ENCODE measurements at places on chromosomes 11 and 22. TPM values are rescaled to one million over a fixed set of nuclear protein-coding genes. Genes with fewer than 3 reads are reported as not detected.

Gene RFPL1
- total RNA-seq = 1.4 TPM

Gene EIF3L
- total RNA-seq = 268 TPM

Gene MYRF
- total RNA-seq = 14.2 TPM

Gene KIRREL3
- total RNA-seq = 0.72 TPM

Gene TSGA10IP
- not detected for total RNA-seq

- DNase-seq = no peak
Observed at GRCh38 chr11:44217432-44217831, 92.5 kb downstream of the ALX4 start.

DNA sequence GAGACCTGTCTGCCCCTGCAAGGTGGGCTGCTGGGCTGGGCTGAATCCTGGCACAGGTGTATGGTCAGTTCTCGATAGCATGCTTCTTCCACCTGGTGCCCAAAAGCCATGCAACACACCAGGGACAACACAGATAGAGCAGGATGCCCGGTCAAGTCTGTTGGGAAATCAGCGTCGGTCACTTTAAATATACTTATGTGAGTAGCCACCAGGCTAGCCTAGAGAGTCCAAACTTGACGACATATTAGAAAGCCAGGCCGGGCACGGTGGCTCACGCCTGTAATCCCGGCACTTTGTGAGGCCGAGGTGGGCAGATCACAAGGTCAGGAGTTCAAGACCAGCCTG, 8.9 kb downstream of the C1QTNF6 start:
- no peak for DNase-seq

DNA sequence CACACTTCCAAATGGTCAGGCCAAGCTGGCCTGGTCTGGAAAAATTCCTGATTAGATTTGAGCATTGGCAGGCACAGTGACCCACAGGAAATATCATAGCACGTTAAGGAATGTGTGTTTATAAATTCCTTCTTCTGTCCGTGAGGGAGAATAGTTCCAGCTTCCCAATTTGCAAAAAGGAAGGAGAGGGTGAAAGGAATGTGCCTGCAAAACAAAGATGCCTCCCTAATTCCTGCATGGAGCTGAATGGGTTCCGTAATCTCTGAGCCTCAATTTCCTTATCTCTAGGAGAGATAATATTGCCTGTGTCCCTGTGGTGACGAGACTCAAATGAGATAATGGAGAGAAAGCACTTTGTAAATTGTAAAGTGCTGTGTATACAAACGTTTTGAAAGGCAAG, 105.1 kb downstream of the FEZ1 start:
- DNase-seq = peak; percentile 74

DNA sequence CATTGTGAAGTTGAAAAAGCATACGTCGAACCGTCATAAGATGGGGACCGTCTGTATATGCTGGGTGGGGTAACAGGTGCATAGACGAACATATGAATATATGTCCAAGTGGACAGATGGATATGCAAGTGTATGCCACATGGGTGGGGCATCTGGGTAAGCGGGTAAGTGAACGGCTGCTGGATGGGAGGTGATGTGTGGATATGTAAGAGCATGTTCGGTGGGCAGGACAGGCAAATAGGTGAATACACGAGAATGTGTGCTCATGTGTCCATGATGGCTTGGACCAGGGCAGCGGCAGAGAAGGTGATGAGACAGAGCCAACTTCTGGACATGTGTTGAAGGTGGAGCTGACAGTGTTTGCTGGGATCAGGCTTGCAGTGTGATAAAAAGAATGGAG, 12.0 kb downstream of the IFITM10 start:
- DNase-seq = no peak

GRCh38 chr22:45285263-45286058, 712 bp downstream of the UPK3A start:
- DNase-seq = no peak

DNA sequence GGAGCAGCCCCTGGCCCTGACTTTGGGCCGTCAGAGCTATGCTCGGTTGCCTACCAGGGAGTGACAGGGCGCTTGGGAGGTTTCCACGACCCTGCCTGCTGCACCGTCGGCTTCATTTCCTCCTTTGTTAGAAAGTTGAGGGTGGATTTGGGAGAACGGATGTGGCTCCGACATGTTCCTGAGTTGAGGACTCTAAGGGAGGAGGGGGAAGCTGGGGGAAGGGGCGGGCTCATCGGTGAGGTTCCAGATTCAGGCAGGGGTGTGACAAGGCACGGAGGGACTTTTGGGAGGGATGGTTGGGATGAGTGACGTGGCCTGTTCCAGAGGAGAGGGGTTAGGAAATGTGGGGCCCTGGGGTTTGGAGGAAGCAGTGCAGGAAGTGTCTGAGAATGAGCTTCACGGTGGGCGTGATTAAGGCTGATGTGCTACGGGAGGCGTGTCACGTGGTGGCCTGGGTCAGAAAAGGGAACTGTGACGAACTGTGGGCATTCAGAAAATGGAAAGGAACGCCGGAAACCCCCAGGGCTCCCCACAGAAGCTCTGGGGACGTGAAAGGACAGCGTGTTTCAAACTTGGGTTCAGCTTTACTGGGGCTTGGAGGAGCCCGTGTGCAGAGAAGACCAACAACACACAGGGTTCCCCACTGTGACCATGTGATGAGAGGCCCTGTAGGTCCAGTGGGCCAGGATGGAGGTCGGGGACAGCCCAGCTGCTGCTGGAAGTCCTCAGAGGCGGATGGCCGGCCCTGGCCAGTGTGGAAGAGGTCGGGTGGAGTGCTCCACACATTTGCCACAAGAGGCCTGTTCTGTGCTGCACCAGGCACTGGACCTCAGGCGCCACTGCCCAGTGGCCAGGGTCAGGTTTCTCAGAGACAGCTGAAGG, 2.8 kb downstream of the PARVB start:
- DNase-seq = peak; percentile 63

- DNase-seq = no peak
Observed at GRCh38 chr11:30255637-30256036, 24.8 kb downstream of the FSHB start.

GRCh38 chr11:117910941-117911655, 18.1 kb downstream of the TMPRSS13 start:
- DNase-seq = no peak

DNA sequence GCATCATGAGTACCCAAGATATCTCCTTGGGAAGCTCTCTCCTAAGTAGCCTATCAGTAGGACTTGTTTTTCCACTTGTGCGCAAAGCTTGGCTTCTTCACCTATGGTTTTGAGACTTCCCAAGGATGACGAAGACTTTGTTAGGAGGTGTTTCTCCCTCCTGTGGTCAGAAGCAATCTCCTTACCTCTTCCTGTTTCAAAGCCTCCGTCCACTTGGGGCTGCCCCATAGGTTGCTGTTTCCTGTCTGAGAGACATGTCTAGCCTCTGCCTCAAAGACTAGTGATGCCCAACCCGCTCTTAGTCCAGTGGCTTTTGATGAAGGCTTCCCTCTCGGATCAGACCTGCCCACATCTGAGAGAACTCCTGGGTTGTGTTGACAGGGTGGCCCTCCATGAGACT, 92.9 kb downstream of the TRAF6 start:
- DNase-seq = no peak

DNA sequence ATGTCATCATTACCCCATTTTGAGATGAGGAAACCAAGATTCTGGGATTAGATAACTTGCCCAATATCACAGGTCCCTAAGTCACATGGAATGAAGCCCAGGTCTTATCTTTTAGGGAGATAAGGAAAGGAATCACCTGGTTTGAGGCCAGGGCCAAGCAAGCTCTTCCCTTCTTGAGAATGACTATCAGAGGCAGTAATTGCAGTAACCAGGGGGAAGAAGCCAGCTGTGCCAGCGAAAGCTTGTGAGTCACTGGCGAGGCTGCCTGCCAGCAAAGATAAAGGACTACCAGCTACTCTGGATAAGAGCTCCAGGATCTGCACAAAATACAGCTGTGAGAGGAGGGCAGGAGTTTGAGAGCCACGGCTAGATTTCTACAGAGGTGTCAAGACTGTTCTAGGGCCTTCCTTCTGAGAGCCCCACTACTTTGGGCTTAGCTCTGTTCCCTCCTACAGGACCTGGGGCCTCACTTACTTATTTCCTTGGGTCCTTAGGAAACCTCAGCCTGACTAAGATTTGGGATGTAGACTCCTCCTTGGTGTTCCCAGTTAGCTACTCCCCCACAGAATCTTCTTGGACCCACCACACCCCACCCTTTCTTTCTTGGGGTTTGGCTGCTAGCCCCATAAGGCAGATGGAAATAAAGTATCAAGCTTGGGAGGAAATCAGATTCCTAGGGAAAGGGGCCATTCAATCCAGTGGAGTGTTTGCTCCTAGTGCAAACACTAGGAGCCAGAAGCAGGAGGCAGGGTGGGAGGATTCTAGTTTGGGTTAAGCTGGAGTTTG, 9.7 kb upstream of the CCKBR start:
- peak; percentile 96 for DNase-seq

- DNase-seq = no peak
Observed at GRCh38 chr11:19110295-19110694, 6.7 kb upstream of the ZDHHC13 start.

DNA sequence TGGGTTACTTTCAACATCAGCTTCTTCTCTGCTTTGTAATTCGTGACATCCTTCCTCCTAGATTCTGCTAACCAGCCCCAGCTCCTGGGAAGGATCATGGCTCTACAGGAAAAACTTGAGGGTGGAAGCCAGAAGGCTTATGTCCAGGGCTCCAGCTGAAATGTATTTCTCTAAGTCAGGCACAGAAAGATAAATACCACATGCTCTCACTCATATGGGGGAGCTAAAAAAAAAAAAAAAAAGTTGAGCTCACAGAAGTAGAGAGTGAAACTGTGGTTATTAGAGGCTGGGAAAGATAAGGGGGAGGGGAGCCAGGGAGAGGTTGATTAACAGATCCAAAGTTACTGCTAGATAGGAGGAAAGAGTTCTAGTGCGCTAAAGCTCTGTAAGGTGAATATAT, 74.9 kb downstream of the DSCAML1 start:
- DNase-seq = peak; percentile 95

GRCh38 chr11:66334605-66335442, 1.4 kb downstream of the RIN1 start:
- no peak for DNase-seq

DNA sequence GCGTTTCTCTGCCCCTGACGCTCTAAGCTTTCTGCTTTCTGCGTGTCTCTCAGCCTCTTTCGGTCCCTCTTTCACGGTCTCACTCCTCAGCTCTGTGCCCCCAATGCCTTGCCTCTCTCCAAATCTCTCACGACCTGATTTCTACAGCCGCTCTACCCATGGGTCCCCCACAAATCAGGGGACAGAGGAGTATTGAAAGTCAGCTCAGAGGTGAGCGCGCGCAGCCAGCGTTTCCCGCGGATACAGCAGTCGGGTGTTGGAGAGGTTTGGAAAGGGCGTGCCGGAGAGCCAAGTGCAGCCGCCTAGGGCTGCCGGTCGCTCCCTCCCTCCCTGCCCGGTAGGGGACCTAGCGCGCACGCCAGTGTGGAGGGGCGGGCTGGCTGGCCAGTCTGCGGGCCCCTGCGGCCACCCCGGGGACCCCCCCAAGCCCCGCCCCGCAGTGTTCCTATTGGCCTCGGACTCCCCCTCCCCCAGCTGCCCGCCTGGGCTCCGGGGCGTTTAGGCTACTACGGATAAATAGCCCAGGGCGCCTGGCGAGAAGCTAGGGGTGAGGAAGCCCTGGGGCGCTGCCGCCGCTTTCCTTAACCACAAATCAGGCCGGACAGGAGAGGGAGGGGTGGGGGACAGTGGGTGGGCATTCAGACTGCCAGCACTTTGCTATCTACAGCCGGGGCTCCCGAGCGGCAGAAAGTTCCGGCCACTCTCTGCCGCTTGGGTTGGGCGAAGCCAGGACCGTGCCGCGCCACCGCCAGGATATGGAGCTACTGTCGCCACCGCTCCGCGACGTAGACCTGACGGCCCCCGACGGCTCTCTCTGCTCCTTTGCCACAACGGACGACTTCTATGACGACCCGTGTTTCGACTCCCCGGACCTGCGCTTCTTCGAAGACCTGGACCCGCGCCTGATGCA, at the start of gene MYOD1:
Gene MYOD1, plus strand, starts transcription at position 544 of the 910 bp plus-strand sequence. Its CDS starts 212 bp downstream, at position 756.
- no peak for DNase-seq

DNA sequence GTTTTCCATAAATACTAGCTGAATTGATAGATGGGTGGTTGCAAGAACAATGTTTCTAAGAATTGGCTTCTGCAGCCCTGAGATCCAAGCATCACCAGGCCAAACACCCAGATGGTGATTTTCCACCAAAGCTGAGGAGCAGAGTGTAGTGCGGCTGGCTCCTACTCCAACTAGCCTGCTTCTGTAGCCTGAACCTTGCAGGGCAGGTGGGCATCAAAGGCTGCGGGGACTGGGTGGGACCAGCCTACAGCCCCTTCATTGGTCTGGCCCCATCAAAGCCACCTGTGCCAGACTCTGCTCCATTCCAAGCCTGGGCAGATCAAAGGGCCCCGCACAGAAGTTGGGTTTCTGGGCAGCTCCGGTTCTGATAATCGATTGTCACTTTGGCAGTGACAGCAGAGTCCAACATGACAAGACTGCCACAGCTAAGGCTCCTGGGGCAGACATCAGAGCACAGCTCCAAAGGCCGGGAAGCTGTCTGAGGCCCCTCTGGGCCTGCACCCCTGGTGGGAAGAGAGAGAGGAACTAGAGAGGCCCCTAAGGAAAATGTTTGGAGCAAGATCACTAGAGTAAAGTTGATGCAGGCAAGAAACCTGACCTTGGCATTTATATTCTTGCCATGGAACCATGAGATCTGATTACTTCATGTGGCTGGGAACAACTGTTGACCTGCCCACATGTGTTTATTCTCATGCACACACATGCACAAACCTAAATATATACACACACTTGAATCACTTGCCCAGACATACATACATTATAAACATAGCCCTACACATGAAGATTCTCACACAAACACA, 582.9 kb downstream of the INSC start:
- no peak for DNase-seq

GRCh38 chr22:41793871-41794270, 6.6 kb upstream of the CCDC134 start:
- no peak for DNase-seq

- no peak for DNase-seq
Observed at GRCh38 chr11:25988178-25988577, 343.8 kb upstream of the ANO3 start.

GRCh38 chr22:46081831-46082210, 68.5 kb upstream of the PPARA start:
- no peak for DNase-seq

GRCh38 chr11:85355921-85356320, 271.2 kb downstream of the DLG2 start:
- DNase-seq = peak; percentile 92

DNA sequence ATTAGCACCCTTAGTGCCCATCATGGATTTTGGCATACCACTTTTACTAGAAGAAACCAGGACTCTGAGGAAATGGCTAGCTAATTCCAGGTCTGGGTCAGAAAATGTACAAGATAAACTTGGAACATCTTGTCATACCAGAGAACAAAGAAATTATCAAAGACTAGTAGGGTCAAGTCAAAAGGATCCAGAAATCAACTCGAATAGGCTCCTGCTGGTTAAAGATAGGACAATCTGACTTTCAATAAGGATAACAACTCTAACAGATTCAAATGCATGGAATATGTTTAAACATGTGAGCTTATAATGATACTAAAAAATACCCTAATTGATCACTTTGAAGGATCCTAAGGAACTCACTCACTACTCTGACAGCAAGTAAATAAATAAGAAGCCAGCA, 18.9 kb downstream of the GAB2 start:
- no peak for DNase-seq

GRCh38 chr22:23075050-23075449, 4.7 kb downstream of the GNAZ start:
- no peak for DNase-seq
